ENCODE measurements at places on chromosomes 3 and 15. TPM values are rescaled to one million over a fixed set of nuclear protein-coding genes. Genes with fewer than 3 reads are reported as not detected.

GRCh38 chr3:31790193-31791089 is 190.6 kb downstream of the OSBPL10 start:
- H3K36me3 ChIP-seq: no peaks in the 10 kb centered on the region
- H3K27me3 ChIP-seq: no peaks in the 10 kb centered on the region
- no peak for DNase-seq
- H3K27ac ChIP-seq: no peak overlapping the region

- no peaks in the 10 kb centered on the region for H3K27me3 ChIP-seq
- no peak overlapping the region for H3K27ac ChIP-seq
- DNase-seq: no peak
- no peaks in the 10 kb centered on the region for H3K36me3 ChIP-seq
- H3K4me1 ChIP-seq: no peaks in the 10 kb centered on the region
Observed at GRCh38 chr15:20409247-20409646, 132.4 kb downstream of the GOLGA6L6 start.

GRCh38 chr3:101458387-101458786 is 54.6 kb downstream of the SENP7 start:
- H3K27me3 ChIP-seq: no peaks in the 10 kb centered on the region
- DNase-seq: no peak
- no peaks in the 10 kb centered on the region for H3K4me1 ChIP-seq
- no peaks in the 10 kb centered on the region for H3K36me3 ChIP-seq
- H3K4me3 ChIP-seq: no peak overlapping the region

DNA sequence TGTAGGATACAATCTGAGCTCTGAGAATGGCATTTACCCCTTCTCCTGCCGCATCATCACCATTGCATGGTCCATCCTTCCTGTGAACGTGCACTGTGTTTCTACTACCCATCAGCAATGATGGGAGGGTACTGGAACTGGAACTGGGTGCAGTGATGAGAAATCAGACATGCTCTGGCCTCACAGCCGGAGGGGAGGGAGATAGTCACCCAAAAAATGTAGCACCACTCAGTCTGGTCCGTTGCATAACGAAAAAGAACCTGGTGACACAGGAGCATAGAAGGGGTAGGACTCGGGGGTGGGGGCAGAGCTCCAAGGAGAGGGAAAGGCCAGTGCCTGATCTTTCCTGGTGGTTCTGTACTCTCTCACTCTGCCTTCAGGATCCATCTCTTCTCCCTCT is 205.0 kb downstream of the RPLP1 start:
- no peak for DNase-seq
- H3K4me3 ChIP-seq: no peak overlapping the region
- H3K4me1 ChIP-seq: peaks cover 15% of the 10 kb centered on the region
- no peaks in the 10 kb centered on the region for H3K36me3 ChIP-seq
- no peak overlapping the region for H3K27ac ChIP-seq

DNA sequence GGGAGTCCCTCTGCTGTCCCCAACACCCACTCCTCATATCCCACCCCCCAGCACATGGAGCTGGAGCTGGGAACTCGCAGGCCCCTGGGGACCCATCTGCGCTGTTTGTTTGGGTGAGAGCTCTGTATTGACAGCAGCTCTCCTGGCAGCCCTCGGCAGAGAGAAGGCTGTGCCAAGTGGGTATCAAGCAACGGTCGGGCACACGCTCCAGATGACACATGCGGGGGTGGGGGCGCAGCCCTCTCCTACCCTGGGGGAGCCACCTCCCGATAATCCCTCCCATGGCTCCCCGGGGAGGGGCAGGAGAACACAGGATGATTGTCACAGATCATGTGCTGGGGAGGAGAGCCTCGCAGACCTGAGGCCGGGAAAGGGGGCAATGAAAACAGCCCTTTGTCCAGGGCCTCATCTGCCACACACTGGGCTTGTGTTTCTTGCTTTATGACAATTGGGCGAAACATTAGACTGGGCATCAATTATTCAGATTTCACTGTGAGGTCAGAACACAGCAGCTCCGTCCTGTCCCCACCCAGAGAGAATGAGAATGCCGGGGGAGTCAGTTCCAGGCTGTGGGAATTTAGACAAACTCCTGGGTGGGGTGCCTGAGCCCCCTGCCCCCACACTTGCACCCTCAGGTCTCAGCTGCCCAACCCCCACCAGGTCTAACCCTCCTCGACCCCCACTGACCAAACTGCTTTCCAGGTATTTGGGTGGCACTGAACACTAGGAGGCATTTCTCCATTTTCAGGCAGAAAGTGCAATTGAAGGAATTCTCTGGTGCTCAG is 46.4 kb upstream of the KLF13 start:
- H3K4me3 ChIP-seq: no peak overlapping the region
- H3K27me3 ChIP-seq: peaks cover 13% of the 10 kb centered on the region
- no peak overlapping the region for H3K27ac ChIP-seq
- H3K36me3 ChIP-seq: no peaks in the 10 kb centered on the region
- DNase-seq: no peak

DNA sequence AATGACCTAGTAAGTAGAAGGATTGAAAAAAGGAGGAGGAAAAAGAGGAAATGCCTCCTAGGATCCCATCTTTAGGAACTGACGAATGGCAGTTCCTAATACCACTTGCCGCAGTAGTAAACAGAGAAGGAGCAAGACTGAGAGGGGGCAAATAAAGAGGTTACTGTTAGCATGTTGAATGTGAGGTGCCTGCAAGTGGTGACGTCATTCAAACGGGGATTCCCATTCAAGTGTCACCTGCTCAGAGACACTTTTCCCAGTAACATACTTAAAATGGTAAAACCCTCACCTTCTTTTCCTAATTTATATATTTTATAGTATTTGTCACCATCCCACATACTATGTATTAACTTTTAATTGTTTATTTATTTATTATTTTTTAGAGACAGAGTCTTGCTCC is 178.9 kb downstream of the IL5RA start:
- H3K4me1 ChIP-seq: no peaks in the 10 kb centered on the region
- H3K27me3 ChIP-seq: no peaks in the 10 kb centered on the region
- no peak overlapping the region for H3K4me3 ChIP-seq

DNA sequence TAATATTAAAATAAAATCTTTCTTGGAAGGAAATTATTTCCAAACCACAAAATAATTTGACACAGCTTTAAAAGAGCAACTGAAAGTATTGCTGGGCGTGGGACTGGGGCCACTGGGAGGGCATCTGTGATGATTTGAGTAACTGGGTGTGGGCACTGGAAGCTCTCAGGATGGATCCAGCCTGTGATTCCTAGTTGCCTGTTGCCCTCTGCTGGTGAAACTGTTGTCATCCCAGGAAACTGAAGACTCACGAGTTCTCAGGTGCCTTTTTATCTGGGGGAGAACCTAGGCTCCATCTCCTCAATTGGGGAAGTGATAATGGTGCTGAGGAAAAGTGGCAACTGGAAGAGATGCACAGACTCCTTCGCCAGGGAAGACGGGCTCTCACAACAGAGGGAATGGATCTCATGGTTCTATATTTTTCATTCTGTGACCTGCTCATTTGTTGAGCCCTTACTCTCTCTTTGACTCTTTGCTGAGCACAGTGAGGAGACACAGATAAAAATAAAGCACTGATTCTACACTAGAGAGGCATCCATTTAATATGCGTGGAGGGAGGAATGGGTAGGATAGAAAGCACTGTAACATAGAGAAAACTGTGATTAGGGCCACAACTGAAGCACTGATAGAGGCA is 61.6 kb downstream of the TPRG1 start:
- peak; percentile 84 for DNase-seq
- no peak overlapping the region for H3K27ac ChIP-seq
- H3K36me3 ChIP-seq: no peaks in the 10 kb centered on the region

GRCh38 chr15:74253211-74253921 is 17.2 kb downstream of the CCDC33 start:
- peaks cover 19% of the 10 kb centered on the region for H3K27me3 ChIP-seq
- no peaks in the 10 kb centered on the region for H3K36me3 ChIP-seq
- H3K4me1 ChIP-seq: no peaks in the 10 kb centered on the region
- no peak for DNase-seq
- H3K27ac ChIP-seq: no peak overlapping the region

DNA sequence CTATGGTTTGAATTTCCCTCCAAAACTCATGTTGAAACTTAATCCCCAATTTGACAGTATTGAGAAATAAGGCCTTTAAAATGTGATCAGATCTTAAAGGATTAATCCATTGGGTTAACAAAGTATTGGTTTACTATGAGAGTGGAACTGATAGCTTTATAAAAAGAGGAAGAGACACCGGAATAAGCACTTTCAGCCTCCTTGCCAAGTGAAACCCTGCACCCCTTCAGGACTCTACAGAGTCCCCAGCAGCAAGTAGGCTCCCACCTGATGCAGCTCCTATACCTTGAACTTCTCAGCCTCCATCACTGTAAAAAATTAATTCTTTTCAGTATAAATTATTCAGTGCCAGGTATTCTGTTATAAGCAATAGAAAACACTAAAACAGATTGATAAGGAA is 348.3 kb downstream of the CGGBP1 start:
- DNase-seq: no peak
- H3K36me3 ChIP-seq: no peaks in the 10 kb centered on the region
- H3K27me3 ChIP-seq: no peaks in the 10 kb centered on the region
- no peak overlapping the region for H3K4me3 ChIP-seq

DNA sequence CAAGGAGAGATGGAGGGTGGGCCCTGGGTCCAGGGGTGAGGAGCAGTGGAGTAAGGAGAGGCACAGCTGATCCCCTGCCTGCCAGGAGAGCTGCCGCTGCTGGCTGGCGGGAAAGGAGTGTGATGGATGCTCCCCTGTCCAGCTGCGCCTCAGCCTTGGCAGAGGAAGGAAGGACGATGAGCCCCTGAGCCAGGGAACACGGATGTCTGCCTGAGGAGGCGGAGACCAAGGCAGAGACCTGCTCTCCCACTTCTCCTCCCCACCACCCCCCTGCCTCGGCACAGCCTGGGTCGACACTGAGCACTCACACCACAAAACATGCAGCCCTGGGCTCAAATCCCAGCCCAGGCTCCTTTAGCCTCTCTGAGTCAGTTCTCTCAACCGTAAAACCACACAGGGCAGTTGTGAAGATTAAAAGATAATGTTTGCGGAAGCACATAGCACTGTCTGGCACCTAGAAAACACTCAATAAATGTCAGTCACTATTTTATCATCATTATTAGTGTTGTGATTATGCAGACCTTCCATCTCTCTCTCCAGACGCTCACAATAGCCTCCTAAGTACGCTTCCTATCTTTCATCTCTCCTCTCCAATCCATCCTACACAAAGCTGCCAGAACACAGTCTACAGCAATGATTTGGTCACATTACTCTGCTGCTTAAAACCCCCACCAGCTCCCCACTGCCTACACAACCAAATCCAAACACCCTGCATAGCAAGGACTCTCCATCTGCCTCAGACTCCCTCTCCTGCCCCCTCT is 52.2 kb downstream of the SEMA5B start:
- no peak overlapping the region for H3K27ac ChIP-seq
- DNase-seq: peak; percentile 94
- H3K36me3 ChIP-seq: no peaks in the 10 kb centered on the region
- H3K4me3 ChIP-seq: peak overlapping the region; percentile 23
- H3K4me1 ChIP-seq: peaks cover 29% of the 10 kb centered on the region

DNA sequence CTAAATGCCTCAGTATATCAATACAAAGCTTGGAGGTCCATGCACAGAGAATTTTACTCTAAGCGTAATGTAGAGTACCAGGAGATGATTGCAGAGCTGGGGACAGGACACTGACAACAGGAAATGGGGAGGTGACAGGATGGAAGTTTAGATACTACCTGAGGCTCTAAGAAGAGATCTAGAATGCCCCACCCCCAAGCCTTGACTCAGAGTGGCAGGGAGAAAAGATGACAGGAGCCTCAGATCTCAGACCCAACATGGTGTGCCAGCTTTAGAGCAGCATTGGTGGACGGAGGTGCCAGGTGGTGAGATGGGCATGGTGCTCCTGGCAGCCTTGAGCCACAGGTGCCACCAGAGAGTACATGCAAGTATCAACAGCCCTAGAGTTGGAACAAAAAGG is 62.5 kb downstream of the LYZL4 start:
- no peak overlapping the region for H3K4me3 ChIP-seq
- peaks cover 84% of the 10 kb centered on the region for H3K27me3 ChIP-seq
- H3K36me3 ChIP-seq: no peaks in the 10 kb centered on the region
- H3K27ac ChIP-seq: no peak overlapping the region

DNA sequence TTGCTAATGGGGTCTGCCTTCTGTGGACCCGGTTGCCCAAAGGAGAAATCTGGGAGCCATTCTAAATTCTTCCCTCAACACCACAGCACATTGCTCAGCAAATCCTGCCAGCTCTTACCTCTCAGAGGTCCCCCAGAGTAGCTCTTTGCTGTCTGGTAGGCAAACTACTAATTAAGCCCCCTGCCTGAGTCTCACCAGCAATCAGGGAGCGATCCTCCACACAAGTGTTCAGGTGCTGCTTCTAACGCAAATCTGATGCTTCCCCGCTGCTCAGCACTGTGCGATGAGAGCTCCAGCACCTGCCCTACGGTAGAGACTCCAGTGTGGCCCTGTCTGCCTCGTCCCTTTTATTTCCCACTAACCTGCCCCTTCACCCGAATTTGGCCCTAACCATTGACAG is 60.5 kb downstream of the HCN4 start:
- H3K27me3 ChIP-seq: no peaks in the 10 kb centered on the region
- DNase-seq: no peak
- H3K27ac ChIP-seq: no peak overlapping the region
- no peak overlapping the region for H3K4me3 ChIP-seq
- H3K36me3 ChIP-seq: no peaks in the 10 kb centered on the region

- no peaks in the 10 kb centered on the region for H3K36me3 ChIP-seq
- no peaks in the 10 kb centered on the region for H3K4me1 ChIP-seq
- no peak overlapping the region for H3K4me3 ChIP-seq
- peak; percentile 7 for DNase-seq
- H3K27me3 ChIP-seq: no peaks in the 10 kb centered on the region
Observed at GRCh38 chr3:103057003-103057402, 622.2 kb downstream of the ZPLD1 start.

DNA sequence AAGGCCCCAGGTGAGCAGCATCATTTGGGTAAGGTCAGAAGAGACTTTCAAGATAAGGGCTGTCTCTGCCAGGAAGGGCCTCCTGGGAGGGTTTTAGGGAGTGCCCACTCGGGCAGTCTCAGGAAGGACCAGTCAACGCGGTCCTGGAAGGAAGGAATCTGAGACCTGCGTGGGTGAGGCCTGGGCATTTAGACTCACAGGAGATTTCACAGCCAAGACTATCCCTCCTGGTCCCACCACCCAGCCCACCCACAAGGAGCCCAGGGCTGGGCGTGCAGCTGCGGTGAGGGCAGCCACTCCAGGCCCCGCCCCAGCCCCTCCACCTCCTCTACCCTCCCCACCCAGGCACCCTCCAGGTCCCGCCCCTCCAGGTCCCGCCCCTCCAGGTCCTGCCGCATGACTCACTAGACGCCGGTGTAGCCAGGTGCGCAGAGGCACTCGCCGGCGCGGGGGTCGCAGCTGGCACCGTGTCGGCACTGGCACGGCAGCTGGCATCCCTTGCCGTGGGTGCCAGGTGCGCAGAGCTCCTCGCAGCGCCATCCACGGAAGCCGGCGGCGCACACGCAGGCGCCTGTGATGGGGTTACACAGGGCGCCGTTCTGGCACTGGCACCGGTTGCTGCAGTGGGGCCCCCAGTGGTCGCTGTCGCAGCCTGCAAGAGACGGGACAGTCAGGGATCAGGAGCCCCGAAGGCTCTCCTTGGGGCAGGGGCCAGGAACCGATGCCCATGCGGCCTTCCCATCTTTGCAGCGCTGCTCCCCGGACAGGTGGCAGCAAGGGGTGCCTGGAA is 112.7 kb downstream of the RAB11A start:
- H3K36me3 ChIP-seq: no peaks in the 10 kb centered on the region
- H3K4me1 ChIP-seq: no peaks in the 10 kb centered on the region
- no peak overlapping the region for H3K4me3 ChIP-seq
- peaks cover 32% of the 10 kb centered on the region for H3K27me3 ChIP-seq
- no peak overlapping the region for H3K27ac ChIP-seq
- no peak for DNase-seq

The ATP13A5 gene
- total RNA-seq: not detected

The GPR87 gene
- 14.5 TPM for total RNA-seq

The SLC2A2 gene
- total RNA-seq: not detected

The SLC6A1 gene
- total RNA-seq: not detected

The GOLGA6L9 gene
- total RNA-seq: 8.1 TPM

The DISP2 gene
- 0.87 TPM for total RNA-seq

The SH3GL3 gene
- total RNA-seq: 3.6 TPM

Data from PC-3 (cell line).